Ureter (tissue), 1 donor: ENCODE measurements at places on chromosomes 5 and 9.

- DNase-seq: no peak
Observed at GRCh38 chr5:97101189-97101910, 41.1 kb downstream of the LIX1 start.

- DNase-seq: no peak
Observed at GRCh38 chr5:177452688-177453638, 6.3 kb downstream of the PRR7 start.

- no peak for DNase-seq
Observed at GRCh38 chr9:70747261-70747718, 332.8 kb upstream of the KLF9 start.

- DNase-seq: no peak
Observed at GRCh38 chr5:143708672-143709071, 103.3 kb upstream of the HMHB1 start.

GRCh38 chr9:69260161-69260560 lies 64.9 kb upstream of the ENTREP1 start:
- no peak for DNase-seq

DNA sequence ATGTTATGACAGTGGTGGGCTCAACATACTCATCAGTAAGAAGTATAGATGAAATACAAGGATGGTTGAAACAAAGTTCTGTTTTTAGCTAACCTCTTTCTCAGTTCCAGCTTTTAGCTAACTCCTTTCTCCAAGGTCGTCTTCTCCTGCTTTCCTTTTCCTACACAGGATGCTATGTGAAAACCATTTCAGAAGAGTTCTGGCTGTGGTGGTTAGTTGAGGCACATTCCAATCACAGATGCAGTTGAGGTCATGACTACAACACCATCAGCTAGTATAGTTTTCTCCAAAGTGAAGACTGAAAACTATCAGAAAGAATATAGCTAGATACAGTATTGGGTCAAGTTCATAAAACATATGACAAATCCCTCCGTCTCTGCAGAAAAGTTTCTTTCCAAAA lies 477.7 kb upstream of the C9orf72 start:
- no peak for DNase-seq

- no peak for DNase-seq
Observed at GRCh38 chr5:80782626-80783025, 127.8 kb upstream of the DHFR start.

GRCh38 chr5:141788296-141788970 lies 89.8 kb downstream of the PCDH1 start:
- no peak for DNase-seq

- no peak for DNase-seq
Observed at GRCh38 chr5:117889596-117889995, 1098.8 kb downstream of the DTWD2 start.
